Left ventricle myocardium inferior (tissue), 1 donor: ENCODE measurements at places on chromosomes 11 and 22. TPM values are rescaled to one million over a fixed set of nuclear protein-coding genes. Genes with fewer than 3 reads are reported as not detected.

DKK3 gene
- 769 TPM for total RNA-seq

SLC5A4 gene
- total RNA-seq: 0.27 TPM

LMNTD2 gene
- total RNA-seq: 0.52 TPM

- peak overlapping the region; percentile 99 for H3K27ac ChIP-seq
- peaks cover 52% of the 10 kb centered on the region for H3K4me1 ChIP-seq
These were observed 1.1 kb upstream of the FBXO7 start for GRCh38 chr22:32473388-32473952.
